H9 (cell line): ENCODE measurements at places on chromosomes 3 and 15. TPM values are rescaled to one million over a fixed set of nuclear protein-coding genes. Genes with fewer than 3 reads are reported as not detected.

Gene KLHL40
- not detected in 2 replicates for total RNA-seq

Gene TSC22D2
- 25.4 and 26.5 TPM in 2 replicates for total RNA-seq

Gene CCDC54
- not detected in 2 replicates for total RNA-seq

Gene LTF
- not detected in 2 replicates for total RNA-seq

Gene ERICH6
- not detected in 2 replicates for total RNA-seq

Gene CLDN18
- not detected in 2 replicates for total RNA-seq

Gene DNAH12
- not detected in 2 replicates for total RNA-seq

Gene ARHGEF26
- total RNA-seq: 12.4 and 13.7 TPM in 2 replicates

Gene TRH
- not detected in 2 replicates for total RNA-seq

- DNase-seq: no peak
These were observed 216.1 kb downstream of the SLCO3A1 start for GRCh38 chr15:92069308-92070250.

- DNase-seq: no peak
These were observed 106.5 kb upstream of the SATB1 start for GRCh38 chr3:18531662-18532061.

GRCh38 chr3:161239700-161240099, 18.6 kb downstream of the NMD3 start:
- DNase-seq: no peak

DNA sequence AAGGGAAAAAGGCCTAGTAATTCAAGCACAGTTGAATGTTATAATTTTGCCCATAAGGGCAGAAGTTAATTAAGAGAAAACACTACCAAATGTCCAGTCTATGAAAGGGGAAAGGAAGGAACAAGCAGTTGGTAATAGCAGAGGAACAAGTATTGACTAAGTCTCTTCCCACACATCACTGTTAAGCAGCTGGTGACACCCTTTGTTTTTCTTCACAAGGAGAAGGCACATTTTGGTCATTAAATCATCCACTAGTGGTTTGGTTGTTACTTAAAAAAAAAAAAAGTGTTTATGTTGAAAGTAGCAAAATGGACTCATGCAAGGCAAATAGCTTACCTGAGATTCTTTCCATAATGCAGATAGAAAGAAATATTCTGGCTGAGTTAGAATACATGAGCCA, 321.4 kb upstream of the NECTIN3 start:
- DNase-seq: no peak

- DNase-seq: no peak
These were observed 8.7 kb downstream of the MYL3 start for GRCh38 chr3:46854555-46854991.

DNA sequence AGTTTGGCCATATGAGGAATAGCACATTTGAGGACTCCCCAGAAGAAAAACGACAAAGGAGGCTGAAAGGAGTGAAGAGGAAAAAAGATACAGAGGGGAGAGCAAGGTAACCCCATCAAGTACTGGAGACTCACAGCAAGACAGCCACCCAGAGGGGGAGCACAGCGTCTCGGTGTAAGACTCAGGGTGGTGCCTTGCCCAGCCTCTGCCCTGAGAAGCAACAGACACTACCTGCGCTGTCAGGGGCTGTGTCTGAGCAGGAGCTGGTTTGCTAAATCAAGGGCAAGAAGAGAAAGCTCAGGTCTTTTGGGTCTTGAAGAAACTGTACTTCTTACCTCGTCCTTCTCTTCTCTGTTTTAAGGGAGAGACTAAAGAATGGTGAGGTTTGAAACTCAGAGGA, 27.9 kb downstream of the FBXO45 start:
- DNase-seq: no peak

- peak; percentile 93 for DNase-seq
These were observed 103.2 kb upstream of the TJP1 start for GRCh38 chr15:29925227-29926082.

- no peak for DNase-seq
These were observed 45.1 kb downstream of the ACP3 start for GRCh38 chr3:132362329-132362728.

DNA sequence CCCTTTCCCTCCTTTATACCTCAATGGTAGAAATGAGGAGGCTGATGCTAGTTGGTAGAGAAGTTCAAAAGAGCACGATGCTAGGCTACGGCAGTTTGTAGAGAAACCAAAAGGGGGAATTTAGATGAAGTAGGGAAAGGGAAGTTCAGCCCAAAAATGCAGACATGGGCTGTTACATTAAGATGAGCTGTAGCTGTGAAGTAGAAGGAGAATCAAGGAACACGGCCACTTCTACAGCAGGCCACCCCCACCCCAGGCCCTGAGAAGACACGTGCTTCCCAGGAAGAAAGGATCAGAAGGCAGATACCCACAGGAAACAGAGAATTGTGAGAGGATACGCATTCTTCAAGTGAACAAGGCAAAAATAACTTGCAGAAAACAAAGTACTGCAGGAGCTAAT, 2.1 kb upstream of the PARP14 start:
- no peak for DNase-seq

- DNase-seq: no peak
These were observed 45.0 kb downstream of the ZMAT3 start for GRCh38 chr3:179026636-179027035.

DNA sequence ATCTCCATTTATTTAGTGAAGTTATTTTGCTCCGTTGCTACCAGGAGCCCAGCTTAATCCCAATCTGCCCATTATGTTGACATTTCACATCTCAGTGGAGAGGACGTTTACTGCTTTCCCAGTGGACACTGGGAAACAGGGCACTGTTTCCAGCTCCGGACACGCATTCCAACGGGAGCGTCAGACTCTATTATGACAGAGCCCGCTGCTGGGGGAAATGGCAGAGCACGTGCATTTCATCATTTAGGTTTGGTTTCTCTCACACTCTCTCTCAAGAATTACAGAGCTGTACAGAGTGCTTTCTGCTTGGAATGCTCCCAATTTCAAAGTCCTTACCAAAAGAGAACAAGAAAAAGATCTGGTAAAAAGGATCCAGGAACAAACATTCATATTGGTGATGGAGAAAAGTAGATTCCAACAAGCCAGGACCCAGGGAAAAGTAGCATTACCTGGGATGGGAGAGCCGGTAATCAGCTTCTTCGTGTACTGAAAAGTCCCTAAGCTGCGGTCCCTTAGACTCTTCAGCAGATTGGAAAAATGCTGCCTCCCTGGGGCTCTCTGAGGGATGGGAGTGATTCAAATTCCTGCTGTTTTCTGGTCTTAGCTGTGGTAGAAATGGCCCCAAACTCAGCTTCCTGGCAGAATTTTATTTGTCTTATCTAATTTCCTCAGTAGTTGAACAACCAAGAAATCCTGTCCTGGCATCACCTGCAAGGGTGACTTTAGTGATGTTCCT, 136.0 kb upstream of the THBS1 start:
- DNase-seq: no peak

- DNase-seq: no peak
These were observed 311.0 kb downstream of the MCTP2 start for GRCh38 chr15:94542391-94542790.

DNA sequence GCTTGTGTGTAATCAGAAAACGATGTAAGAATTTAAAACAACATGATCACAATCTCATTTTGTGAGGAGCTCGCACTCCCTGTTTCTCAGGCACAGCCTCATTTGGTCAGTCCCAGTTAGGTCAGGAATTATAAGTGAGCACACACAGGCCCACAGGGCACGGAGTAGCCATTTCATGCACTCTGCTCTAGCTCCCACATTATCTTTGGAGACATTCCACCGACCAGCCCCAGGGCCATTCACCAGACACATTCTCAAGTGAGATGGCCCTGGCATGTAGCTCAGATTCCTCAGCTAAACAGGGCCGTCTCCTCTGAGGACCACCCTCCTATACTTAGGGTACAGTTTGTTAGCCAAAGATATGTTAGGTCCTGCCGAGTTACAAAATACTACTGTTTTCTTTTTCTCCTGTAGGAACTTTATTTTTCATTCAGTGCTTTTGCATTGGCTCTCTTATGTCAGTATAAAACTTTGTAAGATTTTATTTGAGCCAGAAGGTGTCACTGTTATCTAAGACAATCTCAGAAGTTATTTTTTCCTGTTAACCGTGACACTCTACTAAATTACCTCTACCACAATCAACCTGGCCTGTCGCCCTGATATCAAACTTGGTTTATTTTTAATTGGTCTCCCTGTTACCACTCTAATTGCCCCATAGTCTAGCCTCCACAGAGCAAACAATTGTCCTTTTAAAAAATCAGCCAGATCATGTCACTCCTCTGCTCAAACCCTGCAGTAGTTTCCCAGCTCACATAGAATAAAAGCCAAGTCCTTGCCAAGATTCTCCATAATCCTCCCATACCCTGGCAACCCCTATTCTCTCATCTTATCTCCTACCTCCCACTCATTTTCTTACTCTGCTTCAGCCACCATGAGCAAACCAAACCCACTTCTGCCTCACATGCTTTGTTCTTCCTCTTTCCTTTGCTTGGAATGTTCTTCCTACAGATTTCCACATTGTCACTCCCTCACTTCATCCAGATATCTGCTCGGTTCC, 105.7 kb downstream of the PPP2R3A start:
- DNase-seq: no peak
